ENCODE measurements at places on chromosomes 5 and 9.

DNA sequence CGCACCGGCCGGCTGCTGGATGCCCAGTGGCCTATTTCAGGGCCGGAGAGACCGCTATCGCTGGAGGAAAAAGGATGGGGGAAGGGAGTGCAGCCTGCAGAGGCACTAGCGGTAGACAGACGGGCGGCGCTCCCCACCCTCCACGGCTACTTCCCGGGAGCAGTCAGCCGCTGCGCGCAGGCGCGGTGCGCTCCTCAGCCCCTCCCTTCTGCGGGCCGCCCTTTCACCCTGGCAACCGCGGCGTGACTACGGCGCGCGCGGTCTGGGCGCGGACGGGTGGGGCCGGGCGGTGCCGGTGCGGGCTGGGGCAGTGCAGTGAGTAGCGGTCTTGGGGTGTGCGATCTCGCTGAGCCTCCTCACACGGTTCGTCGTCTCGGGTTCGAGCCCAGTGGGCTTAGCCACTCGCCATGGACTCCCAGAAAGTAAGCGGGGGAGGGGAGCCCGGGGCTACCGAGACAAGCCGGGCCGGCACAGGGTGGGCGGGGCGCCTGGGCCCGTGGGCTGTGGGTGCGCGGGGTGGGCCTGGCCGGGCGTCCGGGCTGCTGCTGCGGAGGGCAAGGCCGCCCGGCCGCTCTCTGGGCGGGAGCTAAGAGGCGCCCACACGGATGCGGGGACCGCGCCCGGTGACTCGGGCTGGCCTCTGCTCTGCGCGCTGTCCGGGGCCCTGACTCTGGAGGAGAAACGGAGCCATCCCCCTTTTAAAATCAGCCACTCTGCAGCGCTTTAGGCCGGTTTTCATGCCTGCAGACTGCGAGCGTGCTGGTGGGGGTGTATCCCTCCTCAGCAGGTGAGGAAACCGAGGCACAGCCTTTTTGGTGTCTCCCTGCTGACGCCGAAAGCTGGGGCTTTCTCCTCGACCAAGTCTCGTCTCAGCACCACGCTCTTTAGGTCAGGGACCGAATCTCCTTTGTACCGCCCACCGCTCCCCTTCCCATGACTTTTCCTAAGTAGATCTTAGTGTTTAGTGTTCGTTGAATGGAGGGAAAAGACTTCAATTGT is at the start of gene FSD1L:
Gene FSD1L, plus strand, starts transcription at position 221 of the 999 bp plus-strand sequence. Its CDS starts 187 bp downstream, at position 408.
- peak; percentile 29 for DNase-seq

DNA sequence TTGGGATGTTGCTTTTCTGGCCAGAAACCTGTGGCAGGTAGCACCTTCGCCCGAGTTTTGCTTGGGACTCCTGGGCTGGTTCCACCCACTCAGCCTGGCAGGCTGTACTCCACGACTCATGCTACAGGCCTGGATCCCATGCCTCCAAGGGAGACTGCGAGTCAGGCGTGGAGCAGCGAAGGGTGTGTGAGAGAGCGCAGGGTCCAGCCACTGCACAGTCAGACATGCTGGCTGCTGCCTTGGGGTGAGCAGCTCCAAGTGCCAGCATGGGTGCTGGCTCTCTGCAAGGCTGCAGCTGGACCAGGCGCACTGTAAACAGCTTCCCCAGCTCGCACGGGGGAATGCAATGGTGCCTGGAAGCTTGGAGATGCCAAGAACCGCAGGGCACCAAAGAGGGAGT is 249.6 kb upstream of the EDIL3 start:
- no peak for DNase-seq

GRCh38 chr9:20358207-20358606 is 264.1 kb downstream of the MLLT3 start:
- DNase-seq: no peak

DNA sequence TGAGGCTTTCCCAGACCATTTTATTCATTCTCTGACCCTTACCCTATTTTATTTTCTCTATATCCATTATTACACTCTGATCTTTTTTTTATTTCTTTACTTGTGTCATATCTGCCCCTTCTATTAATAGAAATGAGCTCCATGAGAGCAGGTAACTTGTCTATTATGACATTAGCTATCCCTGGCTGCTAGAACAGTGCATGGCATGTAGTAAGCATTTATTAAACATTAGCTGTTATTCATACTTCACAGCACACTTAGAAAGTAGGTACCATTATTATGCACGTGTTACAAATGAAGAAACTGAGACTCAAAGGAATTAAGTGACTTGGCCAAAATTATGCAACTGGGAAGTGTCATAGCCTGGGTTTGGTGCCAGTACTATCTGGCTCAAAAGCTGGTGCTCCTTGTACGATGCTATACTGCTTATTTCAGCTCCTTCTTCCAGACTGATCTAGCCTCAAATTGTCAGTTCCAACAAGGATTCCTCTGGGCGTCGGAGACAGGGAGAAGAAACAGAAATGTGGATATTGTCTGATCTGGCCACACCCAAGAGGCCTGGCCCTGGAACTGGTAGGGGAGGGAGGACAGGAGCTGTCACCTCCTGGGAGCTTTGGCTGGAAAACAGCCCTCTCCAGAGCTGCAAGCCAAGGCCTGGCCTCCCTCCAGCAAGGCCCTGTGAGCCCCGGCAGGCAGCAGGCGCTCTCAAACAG is 10.8 kb upstream of the NIPAL4 start:
- DNase-seq: no peak

DNA sequence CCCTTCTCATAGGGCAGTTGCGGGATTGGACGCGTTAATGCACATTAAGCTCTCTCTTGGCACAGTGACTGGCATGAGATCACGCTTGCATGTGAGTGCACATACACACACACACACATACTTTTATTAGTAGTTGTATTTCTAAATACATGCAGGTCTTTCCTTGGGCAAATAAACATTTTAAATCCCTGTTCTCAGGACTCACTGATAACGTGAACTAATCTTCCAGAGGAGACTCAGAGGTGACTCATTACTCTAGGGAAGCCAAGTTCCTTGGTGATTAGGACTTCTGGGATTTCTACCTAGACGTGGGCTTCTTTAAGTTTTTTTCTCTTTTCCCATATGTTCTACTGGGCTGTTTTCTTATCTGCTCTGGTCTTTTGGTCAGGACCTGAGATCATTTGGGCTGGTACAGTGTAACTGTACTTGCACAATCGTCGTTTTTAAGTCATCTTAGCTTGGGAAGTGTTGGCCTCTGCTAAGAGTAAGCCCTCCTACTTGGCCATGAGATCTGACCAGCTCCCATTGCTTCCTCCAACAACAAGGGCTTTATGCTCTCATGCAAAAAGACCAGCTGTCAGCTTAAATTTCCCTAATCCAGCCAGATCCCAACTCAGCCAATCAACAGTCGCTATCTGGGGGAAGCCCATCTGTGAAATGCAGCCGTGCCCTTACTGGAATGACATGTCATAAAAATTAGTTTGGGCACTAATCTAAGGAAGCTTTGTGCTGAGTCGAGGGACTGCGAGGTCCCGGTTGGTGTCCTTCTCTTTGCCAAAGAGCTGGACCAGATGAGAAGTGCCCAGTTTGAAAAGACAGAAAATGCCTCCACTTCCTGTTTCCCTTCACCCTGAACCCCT is 176.4 kb upstream of the ANKRD55 start:
- no peak for DNase-seq

DNA sequence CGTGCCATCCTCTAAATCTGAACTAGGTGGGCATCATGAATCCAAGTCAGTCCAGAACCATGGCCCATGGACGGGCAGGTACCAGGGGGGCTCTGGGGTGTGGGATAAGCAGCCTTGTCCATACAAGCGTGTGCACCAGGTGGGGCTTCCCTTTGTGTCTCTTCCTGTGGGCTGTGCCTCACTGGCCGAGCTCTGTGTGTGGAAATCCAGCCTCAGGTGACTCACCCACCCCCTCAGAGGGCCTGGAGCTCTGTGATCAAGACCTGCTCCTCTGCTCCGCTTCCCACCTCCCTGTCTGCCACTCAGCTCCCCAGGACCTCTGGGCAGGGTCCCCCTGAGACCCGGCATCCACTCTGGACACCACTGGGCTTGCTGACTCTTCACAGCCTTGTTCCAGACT is 33.0 kb downstream of the GADD45G start:
- no peak for DNase-seq

- DNase-seq: no peak
These were observed 48.0 kb downstream of the UBE2QL1 start for GRCh38 chr5:6496636-6497035.

GRCh38 chr9:113462781-113463286 is 693 bp upstream of the RGS3 start:
- no peak for DNase-seq

- no peak for DNase-seq
These were observed 18.5 kb downstream of the COL15A1 start for GRCh38 chr9:98962181-98962560.

- DNase-seq: no peak
These were observed 4.6 kb downstream of the ZNF622 start for GRCh38 chr5:16461026-16461425.

DNA sequence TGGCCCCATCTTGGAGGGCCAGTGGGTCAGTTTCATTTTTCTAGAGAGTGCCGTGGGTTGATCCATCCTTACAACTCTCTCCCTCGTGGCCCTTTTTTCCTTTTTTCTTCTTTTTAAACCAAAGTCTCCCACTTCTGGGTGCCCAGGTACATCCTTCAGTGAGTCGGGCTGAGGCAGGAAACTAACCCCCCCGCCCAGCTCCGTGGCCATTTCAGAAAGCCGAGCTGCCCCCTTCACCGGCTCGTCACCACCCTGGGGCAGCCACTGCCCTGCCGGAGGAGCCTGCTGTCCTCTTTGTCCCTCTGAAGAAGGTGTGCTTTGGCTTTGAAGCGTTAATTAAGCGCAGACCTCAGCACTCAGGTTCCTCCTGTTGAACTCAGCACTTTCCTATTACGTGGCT is 5.2 kb downstream of the CFAP77 start:
- no peak for DNase-seq

DNA sequence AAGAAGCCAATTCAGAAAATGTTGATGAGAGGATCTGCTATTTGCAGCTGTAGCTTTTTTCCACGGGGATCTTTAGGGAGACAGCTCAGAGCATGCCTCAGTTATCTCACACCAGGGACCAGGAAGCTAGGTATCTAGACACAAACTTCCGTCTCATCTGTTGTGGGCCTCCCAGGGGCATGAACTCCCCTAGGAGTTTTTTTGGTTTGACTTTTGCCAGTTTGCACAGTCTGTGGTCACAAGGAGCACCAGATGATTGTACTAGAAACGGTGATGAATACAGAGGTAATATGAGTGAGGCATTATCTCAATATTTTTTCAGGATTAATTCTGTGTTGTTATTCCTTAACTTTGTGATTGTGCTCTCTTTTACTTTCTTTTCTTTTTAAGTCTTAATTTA is 533.2 kb upstream of the SEMA6A start:
- DNase-seq: no peak

DNA sequence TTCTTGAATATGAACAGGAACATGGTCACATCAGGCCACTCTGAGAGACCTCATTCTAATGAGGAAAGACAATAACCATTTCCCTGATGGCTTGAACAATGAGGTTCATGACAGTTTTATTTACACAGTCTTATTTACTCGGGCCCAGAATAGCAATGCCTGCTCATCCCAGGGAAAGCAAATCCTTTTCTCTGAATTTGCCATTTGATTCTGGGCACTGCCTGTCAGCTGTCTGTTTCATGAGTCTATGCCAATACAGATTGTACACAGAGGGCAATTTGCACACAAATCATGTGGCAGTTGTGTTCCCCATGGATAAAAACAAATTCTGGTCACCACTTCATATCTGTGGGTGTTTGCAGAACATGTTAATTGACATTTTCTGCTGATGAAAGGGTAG is 492.5 kb downstream of the ACTL7B start:
- no peak for DNase-seq

GRCh38 chr9:116632990-116633838 is 53.9 kb upstream of the TRIM32 start:
- DNase-seq: no peak

GRCh38 chr9:132663851-132664250 is 5.9 kb downstream of the DDX31 start:
- no peak for DNase-seq

DNA sequence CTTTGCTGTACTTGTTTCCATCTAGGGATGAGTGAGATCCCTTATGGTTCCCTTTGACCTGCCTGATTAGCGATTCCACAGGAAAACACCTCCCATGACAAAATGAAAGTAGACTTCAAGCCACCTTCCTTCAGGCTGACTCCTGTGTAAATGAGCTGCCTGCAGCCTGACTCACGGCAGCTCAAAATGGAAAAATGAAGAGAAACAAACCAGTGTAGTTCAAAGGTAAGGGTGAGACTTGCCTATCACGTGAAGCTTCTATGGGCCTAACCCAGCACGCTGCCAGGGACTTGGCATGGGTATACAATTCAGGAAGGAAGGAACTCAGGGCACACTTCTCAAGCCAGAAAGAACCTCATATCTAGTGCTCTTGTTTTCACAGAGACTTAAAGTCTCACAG is 110.1 kb upstream of the LRRTM2 start:
- DNase-seq: no peak

DNA sequence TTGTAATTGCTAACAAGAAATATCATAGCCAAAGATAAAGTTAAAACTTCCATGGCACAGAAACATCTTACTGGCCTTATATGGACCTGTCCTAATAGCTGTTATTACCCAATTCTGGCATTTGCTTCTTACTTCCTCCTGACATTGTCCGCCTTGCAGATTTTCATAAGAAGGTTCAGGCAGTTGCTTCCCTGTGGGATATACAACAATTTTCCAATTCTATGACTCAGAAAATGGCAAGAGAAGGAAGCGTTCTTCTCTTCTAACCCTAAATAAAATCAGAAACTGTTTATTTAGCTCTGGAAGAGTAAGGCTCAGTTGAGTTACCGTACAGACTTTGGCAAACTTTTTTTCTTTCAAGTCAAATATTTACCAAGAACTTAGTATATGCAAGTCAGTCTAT is 1.7 kb downstream of the PRKAA1 start:
- no peak for DNase-seq

GRCh38 chr5:113806250-113806649 is 292.8 kb downstream of the YTHDC2 start:
- no peak for DNase-seq

DNA sequence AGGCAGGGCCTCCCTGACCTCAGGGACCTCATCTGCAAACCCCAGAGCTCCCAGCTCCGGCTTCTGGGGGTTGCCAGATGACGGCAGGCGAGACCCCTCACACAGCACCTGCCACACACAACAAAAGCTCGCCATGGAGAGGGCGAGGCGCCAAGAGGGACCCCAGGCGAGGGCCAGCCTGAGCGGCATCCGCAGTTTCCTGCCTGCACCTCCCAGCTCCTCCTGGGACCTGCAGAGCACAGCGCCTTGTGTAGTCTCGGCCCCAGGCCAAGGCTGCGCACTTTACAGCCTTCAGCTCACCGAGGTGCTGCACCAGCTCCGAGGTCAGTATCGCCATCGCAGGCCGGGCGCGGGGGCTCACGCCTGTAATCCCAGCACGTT is 82.4 kb upstream of the ADAMTS2 start:
- DNase-seq: no peak

GRCh38 chr9:113895526-113895925 is 19.4 kb downstream of the ZNF618 start:
- DNase-seq: no peak

GRCh38 chr5:81908771-81909170 is 63.1 kb upstream of the ATG10 start:
- no peak for DNase-seq
